ENCODE measurements at places on chromosomes 13 and 19. TPM values are rescaled to one million over a fixed set of nuclear protein-coding genes. Genes with fewer than 3 reads are reported as not detected.

GRCh38 chr13:101576455-101576854 is 124.0 kb downstream of the ITGBL1 start:
- no peak for DNase-seq

- DNase-seq, result no peak
Measured at GRCh38 chr13:42873081-42873480, 91.7 kb downstream of the FAM216B start.

GRCh38 chr19:11194656-11195558 is 2.4 kb downstream of the KANK2 start:
- no peak for DNase-seq

GRCh38 chr19:20607943-20608342 is 42.4 kb upstream of the ZNF737 start:
- no peak for DNase-seq

DNA sequence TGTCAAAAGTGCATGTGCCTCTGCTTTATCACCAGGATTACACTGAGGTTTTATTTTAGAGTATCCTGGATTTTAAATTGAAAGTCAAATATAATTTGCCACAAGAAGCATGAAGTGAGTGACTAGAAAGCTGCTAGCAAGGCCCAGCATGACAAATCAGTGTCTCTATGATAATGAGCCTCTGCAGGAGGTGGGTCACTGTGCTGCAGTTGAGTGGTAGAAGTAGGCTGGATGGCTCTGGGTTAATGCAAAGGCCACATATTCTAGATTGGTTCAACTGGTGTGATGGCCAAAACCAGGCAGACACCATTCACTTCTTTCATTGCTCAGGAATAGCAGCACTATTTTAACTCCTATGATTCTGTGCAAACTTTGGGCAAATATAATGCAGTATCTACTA is 491.5 kb downstream of the OLFM4 start:
- DNase-seq, result no peak

DNA sequence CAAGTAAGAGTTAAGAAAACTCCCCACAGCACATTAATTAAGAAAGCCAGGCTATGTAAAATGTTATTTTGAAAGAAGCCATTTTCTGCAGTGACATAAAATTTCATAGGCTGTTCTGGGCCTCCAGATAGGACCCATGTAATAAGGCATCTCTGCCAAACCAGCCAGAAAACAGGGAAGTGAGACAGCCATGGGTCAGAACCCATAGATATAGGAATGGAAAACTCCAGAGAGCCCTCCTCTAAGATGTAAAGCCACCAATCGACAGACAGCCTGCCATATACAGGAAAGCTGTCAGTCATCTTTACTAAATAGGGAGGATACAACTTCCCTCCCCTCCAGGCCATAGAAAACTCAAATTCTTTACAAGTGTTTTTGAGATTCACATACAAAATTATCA is 493.3 kb downstream of the COG6 start:
- DNase-seq, result no peak

DNA sequence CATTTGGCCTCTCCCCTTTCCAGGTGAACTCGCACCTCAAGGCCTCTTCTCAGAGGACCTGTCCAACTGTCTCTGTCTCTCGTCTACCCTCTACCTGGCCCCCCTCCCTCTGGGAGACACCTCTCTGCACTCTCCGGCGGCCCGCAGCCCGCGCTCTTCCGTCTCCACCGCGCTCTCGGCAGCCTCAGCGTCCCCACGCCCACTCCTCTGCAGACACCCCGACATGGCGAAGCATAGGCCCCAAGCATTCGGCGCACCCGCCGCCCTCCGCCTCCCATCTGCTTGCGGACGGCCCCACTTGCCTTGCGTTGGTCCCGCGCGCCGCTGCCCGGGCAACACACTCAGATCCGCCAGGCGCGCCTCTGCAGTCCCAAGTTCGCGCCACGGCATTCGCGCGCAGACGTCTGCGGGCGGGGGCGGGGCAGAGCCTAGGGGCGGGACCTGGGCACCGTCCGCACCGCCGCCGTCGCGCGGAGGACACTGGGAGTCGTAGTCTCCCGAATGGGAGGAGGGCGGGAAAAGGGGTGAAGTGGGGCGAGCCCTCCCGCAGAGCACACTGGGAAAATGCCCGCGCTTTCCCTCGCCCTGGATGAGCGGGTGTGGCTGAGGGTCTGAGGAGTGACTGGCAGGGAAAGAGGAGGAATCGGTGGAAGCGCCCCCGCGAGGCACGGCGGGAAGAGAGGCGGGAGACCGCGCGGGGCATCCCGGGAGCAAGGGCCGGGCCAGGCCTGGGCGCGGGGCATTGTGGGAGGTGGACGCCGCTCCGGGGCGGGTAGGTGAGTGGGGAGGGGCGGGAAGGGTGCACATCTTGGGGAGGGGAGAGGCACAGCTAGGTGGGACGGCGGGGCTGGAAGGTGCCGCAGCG is at the start of the genes LIG1 and ZSWIM9:
LIG1 (minus strand) TSS at position 406 of the 865 bp plus-strand sequence. CDS start 4,778 bp downstream, outside the sequence.
ZSWIM9 (plus strand) TSS at position 742 of the 865 bp plus-strand sequence. CDS start 1,123 bp downstream, outside the sequence.
- DNase-seq, result peak; percentile 93

DNA sequence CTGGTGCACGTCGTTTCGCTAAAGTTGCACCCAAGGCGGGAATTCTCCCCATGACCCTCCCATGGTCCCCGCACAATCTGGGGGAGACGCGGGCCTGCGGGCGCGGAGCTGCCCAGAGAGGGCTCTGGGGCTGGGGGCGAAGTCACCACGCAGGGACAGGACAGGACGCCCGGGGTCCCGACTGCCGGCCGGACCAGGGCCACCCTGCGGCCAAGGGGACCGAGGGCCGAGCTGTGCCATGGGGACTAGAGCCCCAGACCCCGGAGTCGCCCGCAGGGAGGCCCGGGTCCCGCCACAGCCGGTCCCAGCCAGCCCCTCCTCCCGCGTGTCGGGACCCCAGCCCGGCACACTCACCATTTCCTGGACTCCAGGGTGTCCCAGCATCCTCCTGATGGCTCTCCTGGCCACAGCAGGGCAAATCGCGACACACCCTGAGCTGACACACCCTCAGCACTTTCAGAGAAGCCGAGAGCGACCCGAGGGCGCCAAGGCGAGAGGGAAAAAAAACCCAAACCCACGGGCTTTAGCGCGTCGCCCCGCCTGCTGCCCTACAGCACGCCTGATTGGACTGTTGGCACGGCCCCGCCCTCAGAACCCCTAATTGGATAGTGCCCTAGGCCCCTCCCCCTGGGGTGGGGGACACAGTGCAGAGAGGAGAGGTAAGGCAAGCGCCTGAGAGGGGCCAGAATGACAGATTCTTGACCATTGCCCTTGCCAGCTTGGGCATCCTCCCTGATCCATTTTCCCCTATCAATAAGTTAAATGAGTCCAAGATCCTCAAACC is 28.6 kb downstream of the ZNF44 start:
- DNase-seq, result no peak

DNA sequence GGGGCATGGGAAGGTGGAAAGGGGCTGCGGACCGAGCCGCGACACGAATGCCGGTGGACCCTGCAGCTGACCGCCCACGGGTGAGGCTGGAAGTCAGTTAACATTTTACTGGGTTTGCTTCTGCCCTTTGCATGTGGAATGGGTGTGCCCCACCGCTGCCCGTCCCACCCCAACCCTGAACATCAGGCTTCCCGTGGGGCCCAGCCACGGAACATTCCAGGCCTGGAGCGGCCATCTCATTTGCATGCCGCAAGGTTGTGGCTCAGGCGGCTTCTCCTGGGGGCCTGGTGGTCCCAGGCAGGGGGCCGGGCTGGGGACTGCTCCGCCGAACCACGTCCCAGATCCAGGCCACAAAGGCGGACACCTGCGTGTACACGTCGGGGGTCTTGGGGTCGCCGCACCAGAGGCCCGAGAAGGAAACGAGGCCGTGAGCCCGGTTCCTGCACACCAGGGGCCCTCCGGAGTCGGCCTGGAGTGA is 9.3 kb downstream of the FSTL3 start:
- DNase-seq, result no peak

DNA sequence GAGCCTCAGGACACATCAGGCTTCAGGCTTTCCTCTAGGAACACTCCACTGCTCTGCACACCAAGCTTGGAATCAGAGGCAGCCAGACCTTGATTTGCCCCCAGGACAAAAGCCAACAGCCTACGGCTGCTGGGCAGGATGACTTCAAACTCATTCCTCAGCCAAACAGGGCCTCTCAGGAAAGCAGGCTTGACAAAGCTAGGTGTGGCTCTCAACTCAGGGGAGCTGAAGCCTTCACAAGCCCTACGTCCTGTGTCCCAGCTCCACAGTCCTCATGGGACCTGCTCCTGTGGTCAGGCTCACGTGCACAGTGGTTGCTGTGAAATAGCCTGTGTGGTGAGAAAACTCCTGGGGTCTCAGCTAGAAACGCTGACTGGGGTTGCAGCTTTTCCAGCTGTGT is 398.9 kb upstream of the ZNF507 start:
- DNase-seq, result no peak

GRCh38 chr19:29700498-29700897 is 14.6 kb downstream of the C19orf12 start:
- DNase-seq, result no peak

- no peak for DNase-seq
Measured at GRCh38 chr19:31166206-31166605, 183.0 kb downstream of the TSHZ3 start.

DNA sequence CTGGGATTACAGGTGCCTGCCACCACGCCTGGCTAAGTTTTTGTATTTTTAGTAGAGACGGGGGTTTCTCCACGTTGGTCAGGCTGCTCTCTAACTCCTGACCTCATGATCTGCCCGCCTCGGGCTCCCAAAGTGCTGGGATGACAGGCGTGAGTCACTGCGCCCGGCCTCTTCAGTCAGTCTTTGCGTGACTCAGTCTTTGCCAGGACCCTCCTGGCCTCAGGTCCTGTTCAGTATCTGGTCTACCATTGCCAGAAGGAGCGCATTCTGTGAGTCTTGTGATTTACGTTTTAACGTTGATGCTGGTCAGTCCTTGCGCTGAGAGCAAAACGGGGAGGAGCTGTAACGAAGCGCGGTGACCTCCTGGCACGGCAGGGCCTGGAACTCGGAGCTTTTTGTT is 7.6 kb upstream of the HMG20B start:
- no peak for DNase-seq

DNA sequence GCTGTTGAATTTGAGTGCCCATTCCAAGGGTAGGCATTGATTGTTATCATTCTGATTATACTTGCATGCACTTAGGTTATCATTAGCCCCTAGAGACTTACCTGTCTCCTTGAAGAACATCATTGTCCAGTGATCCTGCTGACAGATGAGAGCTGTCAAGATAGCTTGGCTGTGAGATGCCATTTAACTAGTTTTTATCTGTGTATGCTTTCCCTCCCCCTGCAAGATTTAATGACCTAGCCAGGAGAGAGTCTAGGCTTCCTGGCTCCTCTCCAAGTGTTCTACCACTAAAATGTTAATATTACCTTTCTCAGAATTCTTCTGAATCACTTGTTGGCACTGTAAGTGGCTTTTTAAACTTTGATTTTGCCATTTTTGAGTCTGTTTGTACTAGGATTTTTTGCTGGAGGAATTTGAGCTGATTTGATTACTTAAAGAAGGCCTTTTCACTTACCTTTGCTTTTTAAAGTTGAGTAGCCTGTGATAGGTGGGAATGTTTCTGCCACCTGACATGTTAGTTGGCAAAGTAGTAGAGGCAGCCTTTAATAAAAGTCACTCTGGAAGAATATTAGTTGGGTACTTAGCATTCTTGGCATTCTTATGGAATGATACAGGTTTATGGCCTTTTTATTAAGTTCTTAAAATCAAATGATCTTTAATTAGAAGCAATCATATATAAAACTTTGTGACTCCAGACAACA is 41.1 kb downstream of the ARHGAP35 start:
- DNase-seq, result no peak

GRCh38 chr13:65500481-65500880 is 1729.7 kb downstream of the PCDH9 start:
- DNase-seq, result no peak

DNA sequence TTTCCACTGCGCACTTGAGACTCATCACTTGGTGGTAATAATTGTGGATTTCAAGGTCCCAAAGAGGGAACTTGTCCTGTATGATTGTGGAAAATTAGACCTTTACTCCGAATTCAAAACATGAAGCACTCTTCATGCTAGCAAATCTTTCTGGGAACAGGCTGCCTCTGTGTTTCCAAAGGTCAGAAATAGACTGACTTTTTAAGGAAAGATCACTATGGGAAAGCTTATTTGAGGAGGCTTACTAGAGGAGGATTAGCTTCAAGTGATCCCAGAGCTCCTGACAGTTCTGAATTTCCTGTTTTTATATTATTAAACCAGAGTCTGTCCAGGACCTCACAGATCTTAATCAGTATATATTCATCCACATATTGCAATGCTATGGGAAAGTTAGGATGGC is 5.5 kb downstream of the WDFY2 start:
- no peak for DNase-seq

DNA sequence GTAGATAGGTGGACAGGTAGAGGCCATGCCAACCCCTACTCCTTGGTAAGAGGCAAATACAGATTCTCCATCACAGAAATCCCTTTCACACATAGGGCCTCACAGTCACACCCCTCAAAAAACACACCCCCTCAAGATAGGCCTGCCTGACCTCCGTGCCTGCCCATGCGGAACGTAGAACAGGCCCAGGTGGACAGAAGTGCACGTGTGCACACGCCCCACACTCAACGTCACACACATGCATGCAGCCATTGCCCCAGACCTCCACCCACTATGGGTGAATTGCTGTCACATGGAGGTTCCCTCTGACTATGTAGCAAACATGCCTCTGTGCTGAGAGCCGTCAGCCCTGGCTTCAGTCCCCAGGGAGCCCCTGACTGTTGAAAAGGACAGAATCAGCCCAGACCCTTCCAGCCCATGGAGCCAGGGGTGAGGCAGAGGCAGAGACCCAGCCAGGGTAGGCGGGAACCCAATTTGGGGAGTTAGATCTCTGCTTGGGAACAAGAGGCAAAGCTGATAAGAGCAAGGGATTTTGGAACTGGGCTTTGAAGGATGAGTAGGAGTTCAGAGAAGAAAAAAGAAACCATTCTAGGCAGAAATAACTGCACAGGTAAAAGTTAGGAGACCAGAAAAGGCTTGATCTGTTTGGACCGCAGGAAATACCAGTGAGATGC is 3.1 kb downstream of the ANKRD24 start:
- DNase-seq, result no peak

The TNNT1 gene
- total RNA-seq, result 0.40 TPM

The CEBPA gene
- 73.5 TPM for total RNA-seq

The PSG1 gene
- not detected for total RNA-seq

The TSPAN16 gene
- total RNA-seq, result not detected

The AP2A1 gene
- 71.2 TPM for total RNA-seq

The LMTK3 gene
- 0.87 TPM for total RNA-seq

The SGCG gene
- total RNA-seq, result not detected

The ZNF154 gene
- total RNA-seq, result 0.67 TPM

Measured in left colon (tissue), 2 donors.